ENCODE measurements at places on chromosomes 4 and X.

- H3K4me1 ChIP-seq, result no peaks in the 10 kb centered on the region
- no peak overlapping the region for H3K4me3 ChIP-seq
- no peak overlapping the region for H3K27ac ChIP-seq
- DNase-seq, result no peak
- no peaks in the 10 kb centered on the region for H3K36me3 ChIP-seq
Observed at GRCh38 chr4:19301527-19301926, 950.2 kb upstream of the SLIT2 start.

DNA sequence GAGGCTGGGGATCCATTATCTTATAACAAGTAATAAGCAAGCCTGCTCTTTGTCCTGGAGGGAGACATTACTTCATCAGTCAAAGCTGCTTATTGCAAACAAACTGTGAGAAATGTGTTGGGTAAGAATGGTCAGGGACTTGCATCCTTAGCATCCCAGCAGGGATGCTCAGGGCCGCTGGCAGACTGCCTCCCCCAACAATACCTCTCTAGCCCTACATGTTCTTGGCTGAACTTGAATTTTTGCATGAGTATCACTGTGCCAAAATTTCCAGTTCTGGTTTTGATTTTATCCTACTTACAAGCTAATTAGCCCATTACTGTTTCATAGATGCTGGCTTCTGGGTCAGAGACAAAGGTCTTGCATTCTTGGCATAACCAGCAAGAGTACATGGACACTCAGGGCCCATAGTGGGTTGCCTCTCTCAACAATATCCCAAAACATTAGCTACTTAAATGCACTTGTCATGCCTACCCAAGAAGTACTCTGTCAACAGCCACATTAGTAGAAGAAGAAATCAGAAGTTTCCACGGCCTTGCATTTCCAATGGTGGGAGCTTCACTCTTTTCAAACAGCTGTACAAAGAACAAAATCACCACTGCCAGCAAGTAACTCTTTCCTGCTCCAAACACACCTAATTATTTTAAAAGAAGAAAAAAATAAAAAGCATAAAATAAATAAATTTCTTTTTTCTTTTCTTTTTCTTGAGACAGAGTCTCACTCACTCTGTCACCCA lies 41.9 kb upstream of the NEUROG2 start:
- no peaks in the 10 kb centered on the region for H3K4me1 ChIP-seq
- no peak for DNase-seq
- H3K4me3 ChIP-seq, result no peak overlapping the region
- no peaks in the 10 kb centered on the region for H3K36me3 ChIP-seq
- H3K27me3 ChIP-seq, result no peaks in the 10 kb centered on the region

DNA sequence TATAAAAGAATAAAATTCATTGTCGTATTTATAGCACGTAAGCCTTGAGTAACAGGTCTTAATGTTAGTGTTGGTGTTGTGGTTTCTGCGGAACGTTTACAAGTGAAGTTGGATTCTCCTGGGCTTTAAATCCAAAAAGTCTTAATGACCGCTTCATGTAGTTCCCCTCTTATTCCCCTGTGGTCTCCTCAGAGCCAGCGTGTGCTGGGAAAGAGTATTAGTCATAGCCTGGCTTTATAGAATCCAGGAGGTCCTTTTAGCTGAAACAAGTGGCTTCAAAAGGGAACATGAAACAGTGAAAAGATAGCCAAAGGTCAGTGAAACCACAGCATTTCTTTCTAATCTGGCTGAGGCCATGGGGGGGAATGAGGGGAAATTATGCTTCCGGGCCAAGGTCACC lies 79.1 kb downstream of the CLCN4 start:
- H3K27me3 ChIP-seq, result no peaks in the 10 kb centered on the region
- DNase-seq, result peak; percentile 74
- no peak overlapping the region for H3K27ac ChIP-seq
- H3K4me3 ChIP-seq, result no peak overlapping the region

DNA sequence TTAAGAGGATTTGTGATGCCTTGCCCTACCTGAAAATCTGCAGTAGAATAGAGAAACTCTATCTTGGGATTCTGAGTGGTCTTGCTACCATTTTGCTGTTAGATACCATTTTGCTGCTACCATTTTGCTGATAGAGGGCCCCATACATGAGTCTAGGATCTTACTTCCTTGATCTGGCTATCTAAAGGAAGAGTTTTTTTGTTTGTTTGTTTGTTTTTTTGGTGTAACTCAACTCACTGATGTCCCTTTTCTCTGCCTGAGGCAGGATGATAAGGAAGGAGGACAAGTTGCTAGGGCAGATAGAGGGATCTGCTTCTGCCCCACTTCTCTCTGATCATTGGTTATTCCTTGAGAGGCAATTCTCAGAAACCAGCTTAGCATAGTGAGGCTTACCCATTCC lies 31.0 kb downstream of the XK start:
- no peaks in the 10 kb centered on the region for H3K27me3 ChIP-seq
- no peak for DNase-seq
- H3K27ac ChIP-seq, result no peak overlapping the region
- H3K36me3 ChIP-seq, result no peaks in the 10 kb centered on the region

DNA sequence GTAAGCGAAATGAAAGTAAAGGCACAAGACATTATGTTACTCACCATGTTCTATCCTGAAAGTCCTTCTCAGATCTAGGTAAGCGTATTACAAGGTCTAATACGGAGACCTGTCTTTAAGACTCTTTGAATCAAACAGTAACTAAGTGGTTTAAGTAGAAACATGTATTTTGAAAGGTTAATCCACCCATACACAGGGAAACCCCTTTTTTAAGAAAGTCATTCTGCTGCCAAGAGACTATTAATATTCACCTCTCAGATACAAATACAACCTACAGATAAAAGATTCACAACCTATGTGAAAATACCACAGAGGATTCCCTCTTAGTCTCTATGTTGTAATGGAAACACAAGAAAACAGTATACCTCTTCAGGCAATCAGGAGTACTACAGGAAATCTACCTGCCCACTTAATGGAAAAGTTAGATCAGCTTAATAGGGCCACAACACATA lies 63.2 kb upstream of the TNIP3 start:
- H3K4me3 ChIP-seq, result no peak overlapping the region
- H3K36me3 ChIP-seq, result no peaks in the 10 kb centered on the region
- H3K27me3 ChIP-seq, result no peaks in the 10 kb centered on the region
- H3K4me1 ChIP-seq, result peaks cover 10% of the 10 kb centered on the region
- DNase-seq, result no peak

GRCh38 chr4:754221-755120 lies 48.8 kb downstream of the PCGF3 start:
- H3K4me3 ChIP-seq, result no peak overlapping the region
- no peaks in the 10 kb centered on the region for H3K4me1 ChIP-seq
- H3K27me3 ChIP-seq, result no peaks in the 10 kb centered on the region
- H3K27ac ChIP-seq, result peak overlapping the region; percentile 17

GRCh38 chr4:69859140-69859685 lies 732 bp downstream of the SULT1E1 start:
- H3K36me3 ChIP-seq, result no peaks in the 10 kb centered on the region
- H3K27ac ChIP-seq, result no peak overlapping the region
- no peaks in the 10 kb centered on the region for H3K4me1 ChIP-seq

DNA sequence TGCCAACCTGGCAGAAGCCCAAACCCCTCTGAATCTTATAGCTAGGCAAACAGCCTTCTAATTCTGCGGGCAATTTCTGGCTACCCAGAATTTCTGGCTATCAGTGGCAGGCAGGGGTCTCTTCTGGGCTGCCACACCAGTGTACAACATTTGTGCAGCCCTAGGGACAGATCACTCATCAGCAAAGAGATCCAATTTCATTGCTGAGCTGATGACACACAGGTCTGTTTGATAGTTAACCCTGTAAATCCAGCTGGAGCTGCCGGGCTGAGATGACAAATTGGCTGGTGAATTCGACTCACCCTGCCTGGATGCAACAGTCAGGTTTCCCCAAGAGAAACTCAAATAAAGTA lies 2.4 kb downstream of the MID1 start:
- H3K27me3 ChIP-seq, result no peaks in the 10 kb centered on the region
- no peaks in the 10 kb centered on the region for H3K4me1 ChIP-seq
- H3K36me3 ChIP-seq, result no peaks in the 10 kb centered on the region
- peak overlapping the region; percentile 89 for H3K27ac ChIP-seq
- H3K4me3 ChIP-seq, result peak overlapping the region; percentile 46

DNA sequence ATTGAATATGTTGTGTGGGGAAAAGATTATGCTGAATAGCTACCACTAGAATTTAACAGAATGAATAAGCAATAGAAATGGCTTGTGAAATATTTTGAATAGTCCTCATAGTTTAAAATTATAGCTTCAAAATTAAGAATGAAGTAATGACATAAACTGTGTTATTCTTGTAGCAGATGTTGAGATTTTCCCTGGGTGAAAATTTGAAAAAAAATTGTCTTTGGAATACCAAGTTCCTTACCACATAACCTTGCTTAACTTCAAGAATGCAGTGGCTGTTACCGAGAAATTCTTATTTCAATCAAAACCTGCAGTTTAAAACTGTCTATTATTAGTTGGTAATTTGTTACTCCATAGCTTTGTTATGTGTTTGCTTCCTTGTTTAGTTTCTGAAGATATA lies 1268.6 kb downstream of the RAPGEF2 start:
- DNase-seq, result no peak
- no peak overlapping the region for H3K4me3 ChIP-seq
- H3K27me3 ChIP-seq, result no peaks in the 10 kb centered on the region

GRCh38 chrX:46547857-46548256 lies 2.6 kb upstream of the ZNF674 start:
- H3K27me3 ChIP-seq, result no peaks in the 10 kb centered on the region
- no peaks in the 10 kb centered on the region for H3K4me1 ChIP-seq
- no peak overlapping the region for H3K27ac ChIP-seq
- H3K36me3 ChIP-seq, result no peaks in the 10 kb centered on the region
- H3K4me3 ChIP-seq, result no peak overlapping the region

- no peak overlapping the region for H3K27ac ChIP-seq
- no peaks in the 10 kb centered on the region for H3K27me3 ChIP-seq
- H3K4me1 ChIP-seq, result no peaks in the 10 kb centered on the region
Observed at GRCh38 chrX:110397339-110397738, 38.7 kb downstream of the RTL9 start.

- no peak overlapping the region for H3K4me3 ChIP-seq
- no peak overlapping the region for H3K27ac ChIP-seq
- no peaks in the 10 kb centered on the region for H3K36me3 ChIP-seq
- no peak for DNase-seq
- H3K4me1 ChIP-seq, result no peaks in the 10 kb centered on the region
Observed at GRCh38 chr4:59571805-59572430, 1628.2 kb upstream of the ADGRL3 start.

DNA sequence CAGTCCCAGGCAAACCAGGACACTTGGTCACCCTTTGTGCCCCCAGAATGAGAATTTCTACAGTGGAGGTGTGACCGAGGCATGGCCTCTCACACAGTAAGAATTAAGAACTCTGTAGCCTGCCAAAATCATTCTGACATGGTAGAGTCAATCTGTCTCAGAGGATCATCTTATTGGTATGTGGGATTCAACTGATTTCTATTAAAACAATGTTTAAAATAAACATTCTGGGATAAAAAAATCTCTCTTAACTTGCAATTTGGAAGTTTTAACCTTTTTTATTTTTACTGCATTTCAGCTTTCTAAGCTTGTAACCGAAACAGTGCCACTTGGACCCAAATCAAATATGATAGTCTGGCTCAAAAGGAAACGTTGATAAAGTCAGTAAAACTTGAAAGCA lies 165.4 kb upstream of the LDB2 start:
- no peaks in the 10 kb centered on the region for H3K27me3 ChIP-seq
- no peaks in the 10 kb centered on the region for H3K4me1 ChIP-seq
- no peak for DNase-seq
- no peaks in the 10 kb centered on the region for H3K36me3 ChIP-seq
- H3K4me3 ChIP-seq, result no peak overlapping the region
- no peak overlapping the region for H3K27ac ChIP-seq

- no peaks in the 10 kb centered on the region for H3K36me3 ChIP-seq
- H3K27me3 ChIP-seq, result no peaks in the 10 kb centered on the region
- H3K27ac ChIP-seq, result no peak overlapping the region
- no peaks in the 10 kb centered on the region for H3K4me1 ChIP-seq
- no peak overlapping the region for H3K4me3 ChIP-seq
- DNase-seq, result no peak
Observed at GRCh38 chrX:154721155-154721554, 29.7 kb downstream of the GAB3 start.

All from cardiac muscle cell (in vitro differentiated cells and primary cell).